Endothelial cell (in vitro differentiated cells): ENCODE measurements at places on chromosomes 2 and 18.

- no peak for DNase-seq
Observed at GRCh38 chr2:1752751-1753150, 8.4 kb upstream of the PXDN start.

DNA sequence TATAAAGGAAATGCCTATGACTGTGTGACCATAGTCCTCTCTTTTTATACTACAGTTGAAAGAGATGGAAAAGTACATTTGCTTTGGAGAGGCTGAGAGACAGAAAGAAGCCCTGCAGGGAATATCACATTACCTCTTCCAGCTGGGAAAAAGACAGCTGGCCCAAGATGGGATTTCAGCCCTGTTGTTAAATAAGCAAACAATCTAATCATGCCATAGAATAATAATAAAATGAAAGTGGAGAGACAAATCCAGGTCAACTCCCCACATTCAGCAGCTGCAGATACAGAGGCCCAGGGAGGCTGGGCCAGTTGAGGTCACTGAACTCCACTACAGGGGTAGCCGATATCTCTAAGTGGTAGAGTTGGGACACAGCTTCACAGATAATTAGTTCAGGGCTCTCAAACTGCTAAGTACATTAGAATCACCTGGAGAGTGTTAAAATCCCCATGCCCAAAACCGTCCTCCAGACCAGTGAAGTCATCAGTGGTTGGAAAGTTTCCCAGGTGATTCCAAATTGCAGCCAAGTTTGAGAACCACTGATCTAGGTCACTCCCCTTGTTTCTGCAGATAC, 81.9 kb downstream of the MOGAT1 start:
- no peak for DNase-seq

DNA sequence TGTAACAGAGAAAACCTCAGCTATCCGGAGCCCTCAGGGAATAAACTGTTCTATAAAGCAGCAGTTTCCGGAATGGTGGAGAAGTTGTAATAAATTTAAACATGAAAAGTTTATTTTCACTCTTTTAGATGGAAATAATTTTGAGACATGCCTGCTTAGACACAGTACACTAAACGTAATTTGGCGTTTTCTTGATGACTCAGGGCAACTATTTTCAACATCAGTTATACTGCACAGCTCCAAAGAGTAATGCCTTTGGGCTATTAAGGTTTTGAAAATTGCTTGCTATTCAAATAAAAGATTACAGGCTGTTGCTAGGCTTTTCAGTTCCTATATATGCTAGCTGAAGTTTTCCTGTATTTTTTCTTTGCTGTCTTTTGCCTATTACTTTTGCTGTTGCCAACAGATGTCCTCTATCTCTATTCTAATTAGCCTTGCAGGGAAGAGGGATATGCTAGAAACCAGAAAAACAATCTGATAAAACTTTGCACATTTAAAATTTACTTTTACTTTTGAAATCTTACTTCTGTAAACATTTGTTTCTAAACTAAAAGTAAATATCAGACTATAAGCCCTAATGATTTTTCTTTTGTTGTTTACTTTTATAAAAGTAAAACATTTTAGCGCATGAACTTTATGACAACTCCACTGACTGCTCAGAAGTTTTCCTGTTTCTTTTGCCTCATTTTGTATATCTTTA, 113.4 kb upstream of the WDSUB1 start:
- no peak for DNase-seq

- no peak for DNase-seq
Observed at GRCh38 chr2:149732001-149732685, 144.6 kb upstream of the MMADHC start.

- no peak for DNase-seq
Observed at GRCh38 chr2:20171445-20171977, 53.4 kb downstream of the SDC1 start.

GRCh38 chr2:203155406-203155805, 83.4 kb upstream of the CYP20A1 start:
- DNase-seq: no peak

- DNase-seq: no peak
Observed at GRCh38 chr2:217124050-217124449, 264.2 kb upstream of the TNP1 start.

DNA sequence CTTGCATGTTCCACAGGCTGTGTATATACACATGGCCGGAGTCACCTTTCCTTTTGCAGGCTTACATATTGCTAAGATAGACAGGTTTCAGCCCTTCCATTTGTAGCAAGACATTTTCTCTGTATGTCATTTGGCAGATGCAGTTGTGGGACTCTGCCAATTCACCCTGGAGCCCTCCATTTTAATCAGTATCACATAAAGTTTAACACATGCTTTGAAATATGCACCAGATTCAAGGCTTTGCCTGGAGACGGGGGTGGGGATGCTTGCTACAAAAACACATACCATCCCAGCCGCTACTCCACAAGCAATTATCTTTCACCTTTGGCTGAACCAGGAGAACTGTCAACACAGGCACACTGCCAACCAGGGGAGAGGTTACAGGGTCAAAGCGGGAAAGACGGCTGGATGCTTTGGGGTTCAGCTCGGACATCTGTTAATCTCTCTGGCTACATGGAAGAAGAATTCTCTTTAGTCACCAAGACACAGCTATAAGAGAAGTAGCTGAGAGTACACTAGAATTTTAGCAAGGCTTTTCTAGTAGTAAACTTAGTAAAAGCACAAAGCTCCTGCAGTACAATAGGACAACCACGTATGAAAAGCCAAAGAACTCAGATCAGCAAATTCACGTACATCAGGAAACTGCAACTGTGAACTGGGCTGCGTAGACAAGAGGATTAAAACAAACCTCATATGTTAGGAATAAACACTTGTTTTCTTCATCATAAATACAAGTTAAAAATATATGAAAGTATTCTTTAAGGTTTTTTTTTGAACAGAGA, 130.9 kb downstream of the EXOC6B start:
- DNase-seq: no peak

GRCh38 chr2:118607641-118608040, 239.8 kb downstream of the EN1 start:
- DNase-seq: no peak

- no peak for DNase-seq
Observed at GRCh38 chr18:54284981-54285785, 15.9 kb downstream of the POLI start.

GRCh38 chr2:239300242-239300641, 100.6 kb downstream of the HDAC4 start:
- DNase-seq: no peak

- no peak for DNase-seq
Observed at GRCh38 chr18:78494204-78495085, 485.2 kb upstream of the SALL3 start.

DNA sequence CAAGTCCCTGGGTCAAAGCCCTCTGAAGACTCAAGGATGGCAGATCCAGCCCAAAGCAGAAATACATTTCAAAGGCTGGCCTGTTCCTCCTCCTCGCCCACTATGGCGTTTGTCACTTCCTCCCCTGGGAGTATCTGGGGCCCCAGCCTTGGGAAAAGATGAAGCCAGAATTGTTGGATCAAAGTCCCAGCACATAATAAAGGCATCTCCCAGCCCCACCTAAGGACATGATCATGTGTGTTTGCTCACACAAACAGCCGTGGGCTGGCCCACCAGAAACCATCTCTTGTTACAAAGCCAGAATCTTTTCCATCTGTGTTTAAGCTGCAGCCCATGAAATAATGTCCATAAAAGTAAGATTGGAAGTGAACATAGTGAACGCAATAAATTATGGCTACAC, 50.1 kb upstream of the HAAO start:
- DNase-seq: no peak

- no peak for DNase-seq
Observed at GRCh38 chr2:67295406-67295805, 101.7 kb upstream of the ETAA1 start.

DNA sequence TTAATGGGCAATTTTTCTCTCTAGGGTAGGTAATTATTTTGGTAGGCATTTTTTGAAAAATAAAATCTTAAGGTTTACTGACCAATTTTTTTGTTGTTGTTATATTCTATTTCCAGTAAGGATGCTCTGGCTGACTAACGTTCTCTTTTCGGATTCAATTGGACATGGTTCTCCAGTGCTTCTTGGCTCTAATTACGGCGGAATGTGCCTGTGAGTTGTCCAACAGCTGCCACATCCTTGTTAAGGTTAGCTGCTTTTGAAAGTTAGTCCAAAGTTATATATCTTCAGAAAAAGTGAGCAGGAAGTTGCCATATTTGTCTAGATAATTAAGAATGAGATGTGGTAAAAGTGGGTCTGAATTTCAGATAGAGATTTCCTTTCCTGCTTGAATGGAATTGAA, 45.8 kb upstream of the SMIM21 start:
- no peak for DNase-seq

GRCh38 chr2:227010433-227010832, 153.6 kb downstream of the COL4A4 start:
- DNase-seq: no peak

DNA sequence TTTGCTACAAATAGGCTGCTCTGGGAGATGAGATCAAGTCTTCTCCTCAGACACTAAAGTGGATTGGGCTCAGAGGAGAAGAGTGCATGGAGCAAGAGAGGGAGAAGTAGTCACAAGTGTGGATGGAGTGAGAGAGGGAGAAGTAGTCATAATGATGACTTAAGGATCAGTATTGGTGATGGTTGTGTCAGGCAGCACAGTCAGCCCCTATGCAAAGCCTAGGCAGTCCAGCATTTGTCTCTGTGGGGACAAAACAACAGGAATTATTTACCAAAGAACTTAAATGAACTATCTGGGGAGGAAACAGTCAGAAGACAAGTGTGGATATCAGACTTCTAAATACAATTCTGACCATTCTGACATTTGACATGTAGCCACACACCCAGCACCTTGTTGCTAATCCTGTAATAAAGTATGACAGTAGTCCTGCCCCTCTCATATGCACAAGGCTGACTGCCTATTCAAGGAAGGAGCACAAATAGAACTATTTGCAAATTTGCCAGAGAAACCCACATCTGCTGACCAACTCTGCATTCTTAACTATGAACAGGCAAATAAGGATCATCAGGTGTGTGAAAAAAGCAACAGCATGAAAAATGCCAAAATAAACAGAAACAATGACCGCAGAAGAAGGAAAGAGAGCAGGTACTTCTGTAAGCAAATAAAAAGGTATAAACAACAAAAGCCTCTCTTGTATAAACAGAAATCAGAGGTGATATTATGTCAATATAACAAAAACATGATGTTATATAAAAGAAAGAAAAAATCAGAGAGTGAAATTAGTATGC, 1597.9 kb upstream of the ACVR2A start:
- no peak for DNase-seq
